SK-N-DZ (cell line): ENCODE measurements at places on chromosomes 1 and 21.

DNA sequence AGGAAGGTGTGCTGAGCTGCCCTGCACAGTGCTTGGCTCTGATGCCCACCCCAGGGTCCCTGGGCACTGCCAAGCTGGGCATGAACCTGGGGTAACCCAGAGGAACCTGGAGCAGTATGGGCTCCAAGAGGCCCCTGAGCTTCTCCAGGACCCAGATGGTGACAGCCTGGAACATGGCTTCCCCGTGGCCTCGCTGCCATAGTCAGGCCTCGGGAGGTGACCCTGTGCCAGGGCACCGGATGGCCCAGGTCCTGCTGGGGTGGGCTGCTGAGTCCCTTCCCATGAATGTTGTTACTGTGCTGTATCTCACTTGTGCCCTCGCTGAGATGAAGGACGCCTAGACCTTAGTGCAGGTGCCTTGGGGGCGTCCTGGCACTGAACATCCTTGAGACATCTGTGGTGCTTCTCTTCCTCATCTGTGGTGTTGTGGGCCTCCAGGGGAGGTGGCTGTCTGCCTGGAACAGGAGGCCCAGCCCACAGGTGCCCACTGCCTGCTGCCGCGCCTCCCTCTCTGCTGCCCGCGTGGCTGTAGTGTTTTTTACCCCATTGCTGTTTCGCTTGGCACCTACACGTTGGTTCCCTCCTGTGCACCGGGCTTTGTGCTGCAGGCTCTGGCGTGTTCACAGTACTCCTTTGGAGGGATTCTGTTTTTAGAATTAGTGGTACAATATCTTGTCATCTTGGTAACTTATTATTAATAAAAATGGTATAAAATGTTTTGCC is 160.3 kb downstream of the PCBP3 start:
- DNase-seq, result no peak

- DNase-seq, result no peak
Measured at GRCh38 chr1:171901245-171901644, 59.9 kb downstream of the DNM3 start.

DNA sequence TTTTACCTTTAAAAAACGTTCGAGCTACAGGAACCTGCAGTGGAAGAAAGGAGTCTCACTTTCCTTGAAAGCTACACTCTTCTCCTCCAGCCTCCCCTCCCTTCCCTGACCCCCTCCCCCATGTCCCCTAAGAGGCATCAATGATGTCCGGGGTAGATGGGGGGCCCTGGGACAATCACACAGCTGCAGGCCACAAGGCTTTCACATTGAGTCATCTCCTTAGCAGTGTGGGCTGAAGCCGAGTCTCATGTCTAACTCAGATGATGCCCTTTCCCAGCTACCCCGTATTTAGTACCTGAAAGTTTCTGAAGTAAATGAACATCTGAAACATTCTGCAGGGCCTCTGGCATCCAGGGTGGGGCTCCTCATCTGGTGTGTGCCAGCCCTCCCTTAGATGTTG is 6.3 kb upstream of the GPR25 start:
- no peak for DNase-seq

GRCh38 chr1:236052232-236052993 is 12.5 kb downstream of the NID1 start:
- no peak for DNase-seq

DNA sequence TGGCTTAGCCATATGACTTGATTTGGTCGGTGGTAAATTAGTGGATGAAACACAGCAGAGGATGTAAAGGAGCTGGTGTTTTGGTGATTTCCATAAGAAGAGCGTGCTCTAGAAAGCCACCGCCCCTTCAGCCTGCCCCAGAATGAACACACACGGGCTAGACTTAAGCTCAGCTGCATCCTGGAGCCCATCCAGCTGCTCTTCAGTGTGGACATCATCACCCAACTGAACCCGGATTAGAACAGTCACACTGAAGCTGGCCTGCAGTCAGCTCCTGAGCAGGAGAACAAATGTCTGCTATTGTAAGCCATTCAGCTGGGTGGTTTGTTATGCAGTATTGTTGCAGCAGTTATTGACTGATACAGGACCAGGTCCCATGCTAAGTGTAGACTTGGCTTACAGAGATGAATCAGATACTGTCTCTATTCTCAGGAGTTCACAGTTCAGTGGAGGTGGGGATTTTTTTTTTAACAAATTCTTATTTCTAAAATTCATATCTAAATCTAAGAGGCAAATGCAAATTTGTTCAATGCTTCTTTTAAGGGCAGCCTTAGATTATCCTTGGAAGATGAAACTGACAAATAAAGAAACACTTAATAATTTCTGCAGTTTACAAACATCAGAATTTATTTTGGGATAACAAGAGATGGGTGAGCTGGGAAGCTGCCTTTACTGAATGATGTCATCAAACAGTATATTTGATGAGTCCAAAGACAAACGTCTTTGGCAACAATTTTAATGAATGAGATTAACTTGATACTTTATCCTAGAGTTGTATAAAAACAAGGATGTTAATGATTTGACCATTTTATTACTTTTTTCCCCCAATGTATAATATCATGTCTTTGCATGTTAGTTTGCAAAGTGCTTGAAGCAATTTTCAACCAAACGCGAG is 251.2 kb downstream of the TRABD2B start:
- DNase-seq, result no peak

GRCh38 chr21:45837936-45838335 is 143.6 kb upstream of the COL6A1 start:
- DNase-seq, result no peak

DNA sequence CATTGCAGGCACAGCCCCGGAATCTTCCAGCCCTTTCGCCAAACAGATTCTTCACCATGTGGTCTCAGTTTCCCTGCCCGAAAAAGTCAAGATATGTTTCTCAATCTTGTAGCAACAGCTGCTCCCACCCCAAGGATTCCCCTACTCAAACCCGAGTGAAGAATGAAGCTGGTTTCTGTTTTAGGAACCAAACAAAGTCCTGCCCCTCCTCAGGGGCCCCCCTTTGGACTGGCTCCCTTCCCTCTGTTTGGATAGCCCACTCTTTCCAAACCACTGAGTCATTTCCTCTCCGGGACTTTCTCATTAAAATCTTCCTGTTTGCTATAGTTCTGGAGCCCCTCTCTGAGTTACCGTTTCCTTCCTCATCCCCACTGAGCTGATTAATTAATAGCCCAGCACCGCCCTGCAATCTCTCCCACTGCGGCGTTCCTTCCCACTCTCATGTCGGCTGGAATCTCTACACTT is 100.9 kb downstream of the TSEN15 start:
- no peak for DNase-seq

DNA sequence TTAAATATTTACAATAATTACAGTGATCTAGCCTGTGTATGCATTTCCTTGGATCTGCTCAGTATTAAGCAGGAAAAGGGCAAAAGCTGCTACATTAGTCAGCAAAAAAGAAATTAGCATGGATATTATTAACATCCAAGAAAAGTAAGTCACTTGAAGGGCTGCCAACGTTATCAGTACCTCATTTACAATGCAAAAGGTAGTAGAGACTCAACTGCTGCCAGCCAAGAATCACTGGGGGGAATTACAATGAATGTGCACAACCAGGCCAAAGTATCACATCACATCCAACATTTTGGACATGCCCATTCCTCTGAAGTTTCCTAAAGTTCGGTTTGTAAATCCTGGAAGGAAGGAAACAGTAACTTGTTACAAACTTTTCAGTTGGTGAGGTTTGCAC is 1.9 kb downstream of the CNN3 start:
- no peak for DNase-seq

GRCh38 chr1:153360592-153361479 is 3.2 kb downstream of the S100A9 start:
- no peak for DNase-seq

DNA sequence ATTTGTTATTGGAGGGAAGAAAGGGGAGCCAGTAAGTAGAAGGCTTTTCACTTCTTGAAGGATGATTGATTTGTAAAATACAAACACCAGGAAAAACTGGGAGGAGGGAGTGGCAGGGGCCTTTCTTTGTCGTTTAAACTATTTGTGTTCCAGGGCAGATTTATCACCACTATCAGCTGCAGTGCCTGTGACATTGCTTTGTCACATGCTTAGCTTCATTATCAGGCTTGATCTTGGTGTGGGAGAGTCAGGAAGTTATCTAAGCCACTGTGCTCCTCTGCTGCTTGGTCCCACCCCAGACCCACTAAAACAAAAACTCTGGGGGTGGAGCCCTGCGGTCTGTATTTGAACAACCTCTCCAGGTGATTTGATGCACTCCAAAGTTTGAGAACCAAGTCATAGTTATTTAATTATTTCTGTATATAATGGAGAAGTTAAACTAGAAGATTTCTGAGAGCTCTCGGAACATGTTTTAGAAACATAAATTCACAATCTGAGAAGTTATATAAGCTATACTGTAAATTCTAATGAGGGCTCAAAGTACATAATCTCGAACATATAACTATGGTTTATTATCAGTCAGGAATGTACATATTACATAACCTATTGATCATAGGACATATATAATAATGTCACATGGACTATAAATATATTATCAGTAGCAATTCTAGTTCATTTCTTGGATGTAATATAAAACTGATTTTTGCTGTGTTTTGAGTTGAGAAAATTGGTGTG is 87.9 kb downstream of the CDC14A start:
- DNase-seq, result peak; percentile 36

GRCh38 chr1:172043900-172044299 is 202.6 kb downstream of the DNM3 start:
- no peak for DNase-seq

DNA sequence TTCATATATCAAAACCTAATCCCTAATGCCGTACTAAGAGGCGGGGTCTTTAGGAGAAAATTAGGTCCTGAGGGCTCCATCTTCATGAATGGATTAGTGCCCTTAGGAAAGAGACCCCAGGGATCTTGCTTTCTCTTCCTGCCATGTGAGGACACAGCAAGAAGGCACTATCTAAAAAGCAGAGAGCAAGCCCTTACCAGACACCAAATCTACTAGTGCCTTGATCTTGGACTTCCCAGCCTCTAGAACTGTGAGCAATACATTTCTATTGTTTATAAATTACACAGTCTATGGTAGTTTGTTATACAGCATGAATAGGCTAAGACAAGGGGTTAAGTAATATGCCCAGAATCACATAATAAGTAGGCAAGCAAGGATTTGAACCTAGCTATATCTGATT is 42.9 kb downstream of the STYXL2 start:
- no peak for DNase-seq

DNA sequence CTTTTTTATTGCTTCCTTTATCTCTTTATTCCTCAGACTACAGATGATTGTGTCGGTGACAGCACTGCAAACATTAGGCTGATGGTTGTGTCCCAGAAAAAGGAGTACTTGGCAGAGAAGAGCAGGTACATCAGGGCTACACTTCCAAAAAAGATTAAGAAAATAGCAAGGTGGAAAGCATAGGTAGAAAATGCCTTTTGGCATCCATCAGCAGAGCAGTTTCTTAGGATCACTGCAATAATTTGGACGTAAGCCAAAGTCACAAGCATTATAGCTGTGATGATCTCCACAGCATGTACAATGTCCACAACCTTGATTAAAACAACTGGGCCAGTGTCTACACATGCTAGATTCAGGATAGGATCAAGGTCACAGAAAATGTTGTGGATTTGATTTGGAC is 5.9 kb downstream of the OR6K2 start:
- DNase-seq, result no peak

DNA sequence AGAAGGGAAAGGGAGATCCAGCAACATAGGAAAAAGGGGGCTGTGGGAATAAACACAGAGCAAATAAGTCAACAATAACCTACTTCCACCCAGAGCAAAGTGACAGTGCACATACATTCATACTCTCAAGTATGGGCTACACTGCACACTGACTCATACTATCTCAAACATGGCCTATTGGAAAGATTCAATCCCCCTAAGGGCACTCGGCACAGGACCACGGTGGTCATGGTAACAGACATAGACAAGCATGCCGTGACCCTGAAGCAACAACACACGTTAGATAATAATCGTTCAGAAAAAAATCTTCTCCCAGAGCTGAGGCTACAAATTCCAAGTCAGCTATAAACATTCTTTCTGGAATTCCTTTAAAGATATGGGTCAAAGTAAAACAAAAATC is 16.8 kb upstream of the JAK1 start:
- DNase-seq, result no peak

GRCh38 chr1:16006552-16007485 is 2.8 kb downstream of the SRARP start:
- no peak for DNase-seq

- no peak for DNase-seq
Measured at GRCh38 chr1:43569175-43569574, 38.5 kb downstream of the PTPRF start.

DNA sequence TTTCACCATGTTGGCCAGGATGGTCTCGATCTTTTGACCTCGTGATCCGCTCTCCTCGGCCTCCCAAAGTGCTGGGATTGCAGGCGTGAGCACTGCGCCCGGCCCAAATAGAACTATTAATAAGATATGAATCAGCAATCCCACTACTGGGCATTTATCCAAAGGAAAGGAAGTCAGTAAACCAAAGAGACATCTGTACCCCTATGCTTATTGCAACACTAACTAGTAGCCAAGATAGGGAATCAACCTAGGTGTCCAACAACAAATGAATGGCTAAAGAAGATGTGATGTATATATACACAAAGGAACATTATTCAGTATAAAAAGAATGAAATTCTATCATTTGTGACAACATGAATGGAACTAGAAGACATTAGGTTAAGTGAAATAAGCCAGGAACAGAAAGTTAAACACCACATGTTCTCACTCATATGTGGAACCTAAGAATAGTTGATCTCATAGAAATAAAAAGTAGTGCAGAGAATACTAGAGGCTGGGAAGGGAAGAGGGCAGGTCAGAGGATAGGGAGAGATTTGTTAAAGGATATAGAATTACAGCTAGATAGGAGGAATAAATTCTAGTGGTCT is 48.8 kb downstream of the XPR1 start:
- DNase-seq, result no peak
